ENCODE measurements at places on chromosomes 3 and 15.
A peak's percentile ranks its signal among the peaks of the same experiment; 100 is the strongest.

GRCh38 chr3:143674100-143674968 is 173.9 kb downstream of the SLC9A9 start:
- DNase-seq: peak; percentile 75

- no peak for DNase-seq
These were observed 8.5 kb downstream of the SH2D7 start for GRCh38 chr15:78100886-78101285.

DNA sequence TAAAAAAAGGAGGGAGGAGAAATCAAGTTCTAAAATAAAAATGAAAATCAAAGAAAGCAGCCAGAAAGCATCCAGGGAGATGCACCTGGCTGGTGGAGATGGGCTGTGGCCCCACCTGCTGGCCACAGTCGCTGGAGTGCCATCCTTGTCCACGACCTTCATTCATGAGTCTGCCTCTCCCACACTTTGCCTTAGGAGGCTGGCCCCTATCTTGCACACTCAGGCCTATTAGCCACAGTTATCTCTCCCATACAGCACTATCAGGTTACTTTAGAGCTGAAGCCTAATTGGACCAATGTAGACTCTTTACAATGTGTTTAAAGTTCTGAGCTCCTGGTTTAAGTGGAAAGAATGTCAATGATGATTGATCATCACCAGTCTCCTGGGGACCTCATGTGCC is 392.0 kb upstream of the RORA start:
- DNase-seq: peak; percentile 48

DNA sequence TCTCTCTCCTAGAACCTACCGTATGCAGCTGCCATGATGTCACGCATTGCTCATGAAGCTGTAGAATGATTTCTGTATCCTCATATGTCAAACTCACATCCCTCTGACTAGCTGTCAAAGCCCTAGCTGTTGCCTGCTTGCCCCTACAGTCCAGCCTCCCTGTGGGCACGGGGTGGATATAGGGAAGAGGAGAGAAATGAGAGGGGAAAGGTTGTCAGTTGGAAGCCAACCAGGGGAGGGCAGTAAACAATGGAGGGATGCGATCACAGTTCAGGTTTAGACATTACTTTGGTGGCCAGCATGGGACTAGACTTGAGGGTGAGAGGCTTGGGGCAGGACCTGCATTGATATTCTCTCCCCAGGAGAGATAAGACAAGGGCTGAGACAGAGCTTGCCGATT is 1.7 kb upstream of the HDGFL3 start:
- DNase-seq: no peak

DNA sequence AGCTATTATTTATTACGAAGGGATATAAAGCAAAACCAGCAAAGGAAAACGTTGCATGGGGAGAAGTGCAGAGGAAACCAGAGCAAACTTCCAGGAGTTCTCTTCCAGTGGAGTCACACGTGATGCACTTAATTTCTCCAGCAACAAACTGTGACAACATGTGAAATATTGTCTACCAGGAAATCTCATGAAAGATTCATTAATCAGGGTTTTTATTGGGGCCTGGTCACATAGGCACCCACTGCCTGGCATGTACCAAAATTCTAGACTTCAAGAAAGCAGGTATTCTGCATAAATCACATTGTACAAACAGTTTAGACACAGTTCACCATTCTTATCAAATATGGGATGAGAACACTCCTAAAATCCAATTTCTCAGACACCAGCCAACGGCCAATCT is 5.4 kb upstream of the TFG start:
- DNase-seq: no peak

- no peak for DNase-seq
These were observed 11.7 kb upstream of the TCF12 start for GRCh38 chr15:56906766-56907165.

DNA sequence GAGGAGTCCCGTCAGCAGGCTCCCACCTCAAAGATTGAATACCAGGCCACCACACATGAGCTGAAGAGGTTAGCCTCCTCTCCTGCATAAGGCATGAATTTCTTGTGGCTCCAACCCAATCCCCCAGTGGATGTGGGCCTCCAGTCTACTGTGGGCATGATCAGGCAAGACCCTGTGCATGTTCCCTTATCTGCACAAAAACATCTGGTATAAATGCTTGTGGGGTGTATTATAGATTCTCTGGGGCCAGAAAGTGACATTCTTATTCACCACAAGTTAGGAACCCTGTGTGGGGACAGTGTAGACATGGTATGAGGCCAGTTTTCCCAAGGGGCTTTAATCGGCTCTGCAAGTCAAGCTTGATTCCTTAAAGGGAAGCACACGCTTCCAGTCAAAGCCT is 18.2 kb upstream of the UBP1 start:
- DNase-seq: no peak

GRCh38 chr3:14775563-14775962 is 43.2 kb upstream of the FGD5 start:
- DNase-seq: no peak

GRCh38 chr15:82958638-82959037 is 6.1 kb upstream of the HOMER2 start:
- DNase-seq: no peak

GRCh38 chr15:69138963-69139362 is 21.5 kb upstream of the GLCE start:
- no peak for DNase-seq

- DNase-seq: no peak
These were observed 100.1 kb downstream of the ADAMTSL3 start for GRCh38 chr15:83753872-83754493.

DNA sequence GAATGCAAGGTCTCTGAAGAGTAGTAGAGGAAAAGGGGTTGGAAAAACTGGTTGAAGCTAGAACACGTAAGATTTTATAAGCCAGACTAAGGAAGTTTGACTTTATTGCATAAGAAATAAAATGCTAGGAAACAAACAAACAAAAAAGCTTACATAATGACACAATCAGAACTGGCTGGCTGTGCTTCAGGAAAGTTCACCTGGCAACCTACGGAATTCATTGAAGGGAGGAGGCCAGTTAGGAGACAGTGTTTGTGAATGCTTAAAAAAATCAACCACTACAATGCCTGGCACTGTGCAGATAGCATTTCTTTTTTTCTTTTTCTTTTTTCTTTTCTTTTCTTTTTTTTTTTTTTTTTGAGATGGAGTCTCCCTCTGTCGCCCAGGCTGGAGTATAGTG is 1.9 kb upstream of the ICE2 start:
- DNase-seq: no peak

- no peak for DNase-seq
These were observed 30.9 kb upstream of the TKT start for GRCh38 chr3:53286727-53287126.
